Fibroblast of gingiva (primary cell): ENCODE measurements at places on chromosomes 6 and 20.

GRCh38 chr6:16723826-16724225 lies 37.4 kb downstream of the ATXN1 start:
- peak; percentile 84 for DNase-seq

DNA sequence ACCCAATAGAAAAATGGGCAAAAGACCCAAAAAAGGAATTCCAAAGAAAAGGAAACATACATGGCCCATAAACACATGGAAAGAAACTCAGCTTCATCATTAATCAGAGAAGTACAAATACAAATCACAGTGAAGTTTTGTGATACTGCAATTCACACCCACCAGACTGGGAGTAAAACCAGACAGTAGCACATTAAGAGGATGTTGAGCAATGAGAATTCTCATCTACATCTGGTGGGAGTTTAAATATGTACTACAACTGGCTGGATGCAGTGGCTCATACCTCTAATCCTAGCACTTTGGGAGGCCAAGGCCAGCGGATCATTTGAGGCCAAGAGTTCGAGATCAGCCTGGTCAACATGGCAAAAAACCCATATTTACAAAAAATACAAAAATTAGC lies 125.7 kb upstream of the PHACTR1 start:
- peak; percentile 12 for DNase-seq

DNA sequence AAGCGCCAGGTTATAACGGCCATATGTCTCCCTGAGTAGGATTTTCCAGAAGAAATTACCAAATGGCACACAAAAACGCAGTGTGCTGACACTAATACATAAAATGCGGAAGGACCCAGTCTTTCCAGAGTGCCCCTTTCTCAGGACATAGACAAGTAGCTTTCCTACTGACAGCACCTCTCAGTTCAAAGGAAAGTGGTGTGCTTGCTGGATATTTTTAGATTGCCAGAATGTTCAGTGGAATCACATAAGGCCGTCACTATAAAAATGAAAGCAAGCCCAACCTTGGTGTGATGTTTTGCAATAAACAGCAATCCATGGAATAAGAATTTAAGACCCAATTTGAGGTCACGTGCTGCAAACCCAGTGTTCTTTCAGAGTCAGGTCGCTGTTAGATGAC lies 135.5 kb upstream of the AGPAT4 start:
- no peak for DNase-seq

DNA sequence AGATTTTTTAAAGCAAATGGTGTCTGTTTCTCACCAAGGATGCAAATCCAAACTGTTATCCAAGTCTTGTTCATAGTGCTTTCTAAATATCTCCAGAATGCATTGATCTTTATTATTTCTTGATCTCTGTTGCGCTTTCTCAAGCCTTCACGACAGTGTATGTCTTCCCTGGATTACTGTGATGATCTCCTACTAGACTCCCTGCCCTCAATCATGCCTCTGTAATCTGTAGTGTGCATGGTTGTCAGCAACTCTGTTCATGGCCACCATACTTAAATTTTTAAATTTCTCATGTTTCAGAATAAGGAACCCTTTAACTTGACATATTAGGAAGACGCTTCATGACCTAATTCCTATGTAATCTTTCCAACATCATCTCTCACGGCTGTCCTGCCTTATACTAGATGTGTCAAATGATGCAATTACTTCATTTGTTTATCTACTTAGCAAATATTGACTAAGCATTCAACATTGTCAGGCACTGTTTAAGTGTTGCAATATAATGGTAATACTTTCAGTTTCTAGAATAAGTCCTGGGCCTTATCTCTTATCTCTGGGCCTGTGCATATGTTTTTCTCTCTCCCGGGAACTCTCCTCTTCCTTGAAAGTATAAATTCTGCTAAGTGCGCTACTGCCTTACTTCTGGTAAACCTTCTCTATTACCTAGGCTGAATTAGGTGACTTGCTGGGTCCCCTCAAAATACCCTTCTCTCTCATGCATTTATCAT lies 25.6 kb upstream of the AHI1 start:
- peak; percentile 24 for DNase-seq
